GM12891 (cell line): ENCODE measurements at places on chromosomes 1 and 21.

DNA sequence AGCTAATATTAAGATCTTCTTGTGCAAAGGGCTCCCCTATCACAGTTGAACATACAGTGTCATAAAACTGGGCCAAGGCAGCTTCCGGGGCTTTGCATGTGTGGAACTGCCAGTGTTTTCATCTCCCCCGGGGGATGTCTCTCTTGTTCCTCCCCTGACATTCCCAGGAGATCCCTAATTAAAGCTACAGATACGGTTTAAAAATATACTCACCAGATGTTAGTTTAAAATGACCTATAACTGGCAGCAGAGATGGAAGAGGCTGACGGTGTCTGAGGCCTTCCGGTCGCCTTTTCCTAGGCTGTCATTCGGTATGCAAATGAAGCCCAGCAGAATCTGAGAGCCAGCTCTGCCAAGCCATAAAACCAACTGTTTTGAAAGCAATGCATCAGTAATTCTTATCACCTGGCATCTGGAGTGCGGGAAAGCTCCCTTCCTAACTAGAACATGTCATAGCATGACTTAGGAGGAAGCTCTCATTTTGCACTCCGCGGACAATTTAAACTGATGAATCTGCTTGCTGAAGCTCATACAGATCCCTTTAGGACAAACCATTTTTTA is 436.5 kb upstream of the VAMP3 start:
- DNase-seq = no peak

GRCh38 chr1:155077758-155078445 is 735 bp upstream of the EFNA3 start:
- DNase-seq = no peak

- DNase-seq = no peak
Observed at GRCh38 chr1:114093624-114094362, 59.9 kb downstream of the SYT6 start.

DNA sequence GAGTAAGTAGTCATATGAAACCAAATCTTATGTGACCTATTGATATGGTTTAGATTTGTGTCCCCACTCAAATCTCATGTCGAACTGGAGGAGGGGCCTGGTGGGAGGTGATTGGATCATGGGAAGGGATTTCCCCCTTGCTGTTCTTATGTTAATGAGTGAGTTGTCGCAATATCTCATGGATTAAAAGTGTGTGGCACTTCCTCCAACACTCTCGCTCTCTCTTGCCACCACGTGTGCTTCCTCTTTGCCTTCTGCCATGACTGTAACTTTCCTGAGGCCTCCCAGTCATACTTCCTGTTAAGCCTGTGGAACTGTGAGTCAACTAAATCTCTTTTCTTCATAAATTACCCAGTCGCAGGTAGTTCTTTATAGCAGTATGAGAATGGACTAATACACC is 241.2 kb downstream of the RGS7 start:
- DNase-seq = no peak

DNA sequence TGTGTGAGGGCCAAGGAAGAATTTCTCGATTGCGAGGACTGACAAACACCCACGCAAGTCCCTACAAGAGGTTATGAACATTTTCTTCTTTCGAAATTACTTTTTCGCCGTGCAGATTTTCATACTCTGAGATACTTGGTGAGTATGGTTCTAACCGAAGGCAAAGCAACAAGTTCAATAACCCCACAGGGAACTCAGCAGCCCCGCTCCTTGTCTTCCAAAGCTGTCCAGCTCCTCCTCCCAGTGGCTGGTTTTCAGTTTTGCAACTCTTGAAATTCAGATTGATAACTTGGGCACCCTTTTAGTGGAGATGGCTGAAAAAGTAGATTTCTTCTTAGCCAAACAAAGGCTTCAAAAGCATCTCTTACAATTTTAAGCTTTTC is 154.4 kb downstream of the SETD4 start:
- no peak for DNase-seq

GRCh38 chr1:183553331-183553730 is 36.9 kb downstream of the NCF2 start:
- DNase-seq = no peak

DNA sequence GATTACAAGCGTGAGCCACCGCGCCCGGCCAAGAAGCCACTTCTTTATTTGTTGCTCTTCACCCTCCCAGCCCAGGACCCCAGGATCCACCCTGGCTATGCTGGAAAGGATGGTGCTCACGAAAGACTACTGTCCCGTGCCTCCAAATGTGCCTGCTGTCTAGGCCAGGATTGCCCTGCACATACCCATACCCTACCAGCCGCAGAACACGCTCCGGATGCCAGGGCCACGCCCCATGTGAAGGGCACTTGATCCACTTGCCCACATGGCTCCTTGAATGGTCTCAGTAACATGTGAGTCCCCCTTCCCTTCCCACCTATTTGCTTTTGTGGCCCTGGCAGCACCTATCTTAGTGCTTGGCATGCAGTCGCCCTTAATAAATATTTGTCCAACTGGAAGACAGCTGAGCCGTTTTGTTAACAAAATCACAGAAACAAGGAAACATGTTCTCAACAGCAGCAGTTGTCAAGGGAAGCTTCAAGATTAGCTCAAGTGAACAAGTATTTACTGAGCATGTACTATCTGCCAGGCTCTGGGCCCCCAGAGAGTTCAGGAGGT is 13.8 kb upstream of the UBXN10 start:
- DNase-seq = no peak

GRCh38 chr1:28139025-28139712 is 37.3 kb downstream of the PTAFR start:
- no peak for DNase-seq
